ENCODE measurements at places on chromosomes 6 and 20. TPM values are rescaled to one million over a fixed set of nuclear protein-coding genes. Genes with fewer than 3 reads are reported as not detected.
A peak's percentile ranks its signal among the peaks of the same experiment; 100 is the strongest.

DNA sequence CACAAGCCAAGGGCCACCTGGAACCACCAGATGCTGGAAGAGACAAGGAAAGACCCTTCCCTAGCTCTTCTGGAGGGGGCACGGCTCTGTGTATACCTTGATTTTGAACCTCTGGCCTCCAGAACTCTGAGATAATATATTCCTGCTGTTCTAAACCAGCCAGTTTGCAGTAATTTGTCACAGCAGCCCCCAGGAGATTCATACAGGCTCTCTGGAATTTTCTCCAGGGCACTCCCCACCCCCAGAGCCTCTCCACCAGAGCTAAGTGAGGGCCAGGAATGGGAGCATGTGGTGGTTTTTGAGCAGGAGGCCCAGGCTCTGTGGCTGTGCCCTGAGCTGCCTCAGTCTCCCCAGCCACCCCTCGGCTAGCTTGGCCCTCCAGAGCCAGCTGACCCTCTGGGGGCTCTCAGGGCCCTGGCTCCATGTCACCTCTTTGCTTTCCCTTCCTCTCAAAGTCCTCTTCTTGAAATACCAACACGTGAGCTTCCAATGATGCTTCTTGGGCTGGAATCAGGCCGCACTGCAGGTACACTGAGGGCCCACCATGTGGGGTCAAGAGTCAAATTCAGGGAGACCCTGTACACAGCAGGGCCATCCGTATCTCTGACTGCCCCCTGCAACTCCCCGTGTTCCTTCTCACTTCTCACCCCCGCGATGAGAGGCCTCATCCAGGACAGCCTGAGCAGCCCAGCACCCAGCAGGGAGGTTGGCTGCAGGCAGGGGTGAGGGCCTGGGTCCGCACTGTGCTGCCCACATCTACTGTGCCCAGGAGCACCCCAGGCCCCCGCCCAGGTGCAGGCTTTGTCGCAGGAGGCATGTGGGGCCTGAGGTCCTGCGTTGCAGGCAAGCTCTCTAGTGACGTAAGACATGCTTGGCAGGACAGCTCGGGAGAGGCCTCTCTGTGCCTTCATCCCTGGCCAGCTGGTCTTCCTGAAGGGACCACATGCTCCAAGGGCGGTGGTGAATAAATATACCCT lies 155.5 kb downstream of the ANKRD60 start:
- no peak overlapping the region for H3K27ac ChIP-seq
- no peaks in the 10 kb centered on the region for H3K4me1 ChIP-seq
- H3K4me3 ChIP-seq = no peak overlapping the region
- no peaks in the 10 kb centered on the region for H3K36me3 ChIP-seq
- H3K27me3 ChIP-seq = no peaks in the 10 kb centered on the region
- no peak for DNase-seq

Gene RBL1
- 25.6 TPM for total RNA-seq

Gene GDAP1L1
- total RNA-seq = 0.34 TPM

DNA sequence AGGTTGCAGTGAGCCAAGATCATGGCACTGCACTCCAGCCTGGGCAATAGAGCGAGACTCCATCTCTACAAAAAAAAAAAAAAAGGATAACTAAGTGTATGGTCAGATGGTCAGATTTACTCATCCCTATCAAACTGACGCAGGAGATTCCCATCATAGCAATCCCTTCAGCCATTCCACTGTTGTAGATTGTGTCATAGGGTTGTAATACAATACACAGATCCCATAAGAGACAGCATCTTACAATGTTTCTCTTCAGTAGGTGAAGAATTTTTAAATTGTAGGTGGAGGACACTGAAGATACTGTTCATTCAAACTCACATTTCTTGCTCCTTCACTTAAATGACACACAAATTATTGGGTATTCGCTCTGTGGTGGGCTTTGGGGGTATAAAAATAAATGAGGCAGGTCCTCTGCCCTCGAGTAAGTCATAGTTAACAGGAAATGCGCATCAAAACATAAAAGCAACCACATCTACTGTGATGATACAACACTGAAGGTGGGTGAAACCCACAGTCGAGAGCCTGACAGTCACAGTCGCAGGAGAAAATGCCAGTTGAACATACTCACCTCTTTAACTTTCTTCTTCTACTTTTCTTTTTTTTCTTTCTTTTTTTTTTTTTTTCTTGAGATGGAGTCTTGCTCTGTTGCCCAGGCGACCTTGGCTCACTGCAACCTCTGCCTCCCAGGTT lies 205.5 kb downstream of the ZNF217 start:
- no peak for DNase-seq
- H3K4me3 ChIP-seq = no peak overlapping the region
- H3K36me3 ChIP-seq = no peaks in the 10 kb centered on the region
- peaks cover 30% of the 10 kb centered on the region for H3K27me3 ChIP-seq
- H3K27ac ChIP-seq = no peak overlapping the region

Gene LY6G6F
- 0.18 TPM for total RNA-seq

- H3K4me3 ChIP-seq = no peak overlapping the region
- no peaks in the 10 kb centered on the region for H3K4me1 ChIP-seq
- H3K36me3 ChIP-seq = peaks cover 13% of the 10 kb centered on the region
- no peak overlapping the region for H3K27ac ChIP-seq
- DNase-seq = no peak
- H3K27me3 ChIP-seq = no peaks in the 10 kb centered on the region
Measured at GRCh38 chr6:68086199-68086598, 548.9 kb upstream of the ADGRB3 start.

- H3K27ac ChIP-seq = no peak overlapping the region
- DNase-seq = no peak
- no peaks in the 10 kb centered on the region for H3K4me1 ChIP-seq
- H3K36me3 ChIP-seq = peaks cover 60% of the 10 kb centered on the region
- H3K4me3 ChIP-seq = no peak overlapping the region
- H3K27me3 ChIP-seq = no peaks in the 10 kb centered on the region
Measured at GRCh38 chr20:23386304-23387117, 24.5 kb downstream of the GZF1 start.

- H3K36me3 ChIP-seq = no peaks in the 10 kb centered on the region
- H3K4me1 ChIP-seq = no peaks in the 10 kb centered on the region
- H3K27ac ChIP-seq = no peak overlapping the region
- no peak overlapping the region for H3K4me3 ChIP-seq
- no peak for DNase-seq
Measured at GRCh38 chr6:170094686-170095272, 196.1 kb downstream of the DLL1 start.

DNA sequence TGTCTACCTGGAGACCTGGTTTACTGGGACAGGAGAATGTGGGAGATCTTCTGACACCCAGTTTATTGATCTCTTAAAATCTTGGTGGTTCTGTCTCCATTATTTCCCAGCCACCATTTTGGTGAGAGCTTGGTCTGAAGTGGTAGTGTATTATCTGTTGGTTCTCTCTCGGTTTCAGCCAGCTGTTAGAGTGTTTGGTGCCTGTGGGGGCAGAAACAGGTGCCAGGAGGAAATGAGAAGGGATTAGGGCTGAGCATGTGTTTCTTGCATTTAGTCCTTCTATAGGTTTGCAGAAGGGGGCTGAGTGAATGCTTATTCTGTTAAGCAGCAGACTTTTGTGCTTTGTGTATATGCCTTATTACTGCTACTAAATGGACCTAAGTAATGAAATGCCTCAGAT lies 9.6 kb downstream of the JARID2 start:
- H3K27me3 ChIP-seq = no peaks in the 10 kb centered on the region
- H3K4me1 ChIP-seq = peaks cover 15% of the 10 kb centered on the region
- H3K36me3 ChIP-seq = peaks cover 31% of the 10 kb centered on the region
- H3K27ac ChIP-seq = no peak overlapping the region

- no peaks in the 10 kb centered on the region for H3K27me3 ChIP-seq
- H3K4me3 ChIP-seq = peak overlapping the region; percentile 40
- no peaks in the 10 kb centered on the region for H3K36me3 ChIP-seq
- DNase-seq = peak; percentile 72
- peak overlapping the region; percentile 75 for H3K27ac ChIP-seq
Measured at GRCh38 chr6:26319405-26320128, 45.4 kb upstream of the BTN3A2 start.

- H3K27ac ChIP-seq = no peak overlapping the region
- H3K4me3 ChIP-seq = no peak overlapping the region
- no peaks in the 10 kb centered on the region for H3K27me3 ChIP-seq
- H3K4me1 ChIP-seq = no peaks in the 10 kb centered on the region
- DNase-seq = no peak
Measured at GRCh38 chr20:11401988-11402387, 515.7 kb upstream of the BTBD3 start.

Gene HMGN3
- 46.3 TPM for total RNA-seq

Gene REM1
- total RNA-seq = not detected

Gene ECHDC1
- 57.5 TPM for total RNA-seq

Gene CST7
- not detected for total RNA-seq

GRCh38 chr20:53768329-53768728 lies 174.7 kb upstream of the ZNF217 start:
- H3K27me3 ChIP-seq = no peaks in the 10 kb centered on the region
- no peak for DNase-seq
- H3K27ac ChIP-seq = no peak overlapping the region
- H3K4me3 ChIP-seq = no peak overlapping the region
- H3K36me3 ChIP-seq = no peaks in the 10 kb centered on the region

- H3K36me3 ChIP-seq = no peaks in the 10 kb centered on the region
- H3K27me3 ChIP-seq = no peaks in the 10 kb centered on the region
- H3K4me3 ChIP-seq = no peak overlapping the region
- H3K4me1 ChIP-seq = no peaks in the 10 kb centered on the region
- DNase-seq = no peak
Measured at GRCh38 chr6:117908246-117909068, 1.4 kb downstream of the SLC35F1 start.

DNA sequence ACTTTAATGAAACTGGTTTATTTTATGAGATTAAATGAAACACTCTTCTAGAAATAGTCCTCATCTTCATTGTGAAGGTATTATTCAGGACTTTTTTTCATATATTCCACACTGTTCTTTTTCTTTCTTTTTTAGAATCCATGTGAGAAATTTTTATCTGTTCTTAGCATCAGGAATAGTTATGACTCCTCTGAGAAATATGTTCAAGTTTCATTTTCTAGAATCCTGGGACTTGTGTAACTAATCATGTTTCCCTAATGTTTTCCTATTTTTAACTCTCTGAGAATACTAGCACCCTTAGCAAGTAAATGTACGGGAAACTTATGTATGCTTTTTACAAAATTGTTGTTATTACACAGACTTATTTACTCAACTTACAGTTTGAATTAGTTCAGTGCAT lies 407.8 kb downstream of the CBLN4 start:
- no peak overlapping the region for H3K27ac ChIP-seq
- H3K27me3 ChIP-seq = no peaks in the 10 kb centered on the region
- no peaks in the 10 kb centered on the region for H3K36me3 ChIP-seq
- no peaks in the 10 kb centered on the region for H3K4me1 ChIP-seq
- no peak for DNase-seq
- H3K4me3 ChIP-seq = no peak overlapping the region

Gene MRS2
- 57.5 TPM for total RNA-seq

DNA sequence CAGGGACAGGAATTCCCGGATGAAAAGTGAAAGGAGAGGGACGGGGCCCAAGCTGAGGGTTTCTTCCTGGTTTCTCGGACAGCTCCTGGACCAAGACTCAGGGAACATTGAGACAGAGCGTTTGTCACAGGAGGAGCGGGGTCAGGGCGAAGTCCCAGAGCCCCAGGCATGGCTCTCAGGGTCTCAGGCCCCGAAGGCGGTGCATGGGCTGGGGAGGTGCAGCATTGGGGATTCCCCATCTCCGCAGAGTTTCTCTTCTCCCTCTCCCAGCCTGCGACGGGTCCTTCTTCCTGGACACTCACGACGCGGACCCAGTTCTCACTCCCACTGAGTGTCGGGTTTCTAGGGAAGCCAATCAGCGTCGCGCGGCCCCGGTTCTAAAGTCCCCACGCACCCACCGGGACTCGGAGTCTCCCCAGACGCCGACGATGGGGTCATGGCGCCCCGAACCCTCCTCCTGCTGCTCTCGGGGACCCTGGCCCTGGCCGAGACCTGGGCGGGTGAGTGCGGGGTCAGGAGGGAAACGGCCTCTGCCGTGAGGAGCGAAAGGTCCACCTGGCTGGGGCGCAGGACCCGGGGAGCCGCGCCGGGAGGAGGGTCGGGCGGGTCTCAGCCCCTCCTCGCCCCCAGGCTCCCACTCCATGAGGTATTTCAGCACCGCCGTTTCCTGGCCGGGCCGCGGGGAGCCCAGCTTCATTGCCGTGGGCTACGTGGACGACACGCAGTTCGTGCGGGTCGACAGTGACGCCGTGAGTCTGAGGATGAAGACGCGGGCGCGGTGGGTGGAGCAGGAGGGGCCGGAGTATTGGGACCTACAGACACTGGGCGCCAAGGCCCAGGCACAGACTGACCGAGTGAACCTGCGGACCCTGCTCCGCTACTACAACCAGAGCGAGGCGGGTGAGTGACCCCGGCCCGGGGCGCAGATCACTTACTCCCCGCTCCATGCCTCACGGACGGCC lies 54.6 kb upstream of the POLR1H start:
- no peak overlapping the region for H3K27ac ChIP-seq
- H3K36me3 ChIP-seq = no peaks in the 10 kb centered on the region
- no peaks in the 10 kb centered on the region for H3K4me1 ChIP-seq
- no peaks in the 10 kb centered on the region for H3K27me3 ChIP-seq
- no peak for DNase-seq

DNA sequence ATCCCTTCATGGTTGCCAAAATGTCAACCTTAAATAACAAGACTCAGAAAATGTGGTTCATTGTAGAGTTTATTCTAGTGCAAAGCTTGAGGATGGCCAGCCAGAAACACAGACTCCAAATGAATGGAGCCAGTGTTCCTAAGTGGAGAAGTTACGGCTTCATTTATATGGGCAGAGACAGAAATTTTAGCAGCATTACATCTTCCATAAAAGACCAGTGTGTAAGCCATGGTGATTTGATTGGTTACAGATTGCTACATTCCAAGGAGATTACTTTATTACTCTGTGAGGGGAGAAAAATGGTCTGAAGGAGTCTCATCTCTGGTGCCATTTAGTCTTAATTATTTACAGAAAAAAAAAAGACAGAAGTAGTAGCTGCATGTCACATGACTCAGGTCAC lies 97.8 kb downstream of the OTOR start:
- H3K4me1 ChIP-seq = no peaks in the 10 kb centered on the region
- H3K36me3 ChIP-seq = no peaks in the 10 kb centered on the region
- no peak overlapping the region for H3K27ac ChIP-seq
- H3K4me3 ChIP-seq = no peak overlapping the region
- no peak for DNase-seq

DNA sequence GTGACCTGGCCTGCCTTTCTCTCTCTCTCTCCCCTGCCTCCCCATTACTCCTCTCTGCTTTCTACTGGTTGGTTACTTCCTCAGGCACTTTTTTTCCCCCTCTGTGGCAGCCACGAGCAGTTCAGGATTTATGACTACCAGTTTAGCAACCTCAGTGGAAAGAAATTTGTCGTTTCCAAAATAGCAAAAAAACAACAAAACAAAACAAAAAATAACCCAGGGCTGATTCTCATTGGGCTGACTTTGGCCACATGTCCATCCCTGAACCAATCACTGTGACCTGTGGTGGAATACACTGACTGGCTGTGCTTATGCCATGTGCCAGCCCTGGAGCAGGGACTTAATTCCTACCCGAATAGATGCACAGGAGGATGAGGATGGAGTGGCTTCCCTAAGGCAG lies 137.4 kb downstream of the TFAP2C start:
- H3K27me3 ChIP-seq = no peaks in the 10 kb centered on the region
- no peaks in the 10 kb centered on the region for H3K4me1 ChIP-seq
- no peak for DNase-seq
- H3K27ac ChIP-seq = no peak overlapping the region
- no peaks in the 10 kb centered on the region for H3K36me3 ChIP-seq

All from K562 (cell line).